ENCODE measurements at places on chromosomes 12 and 14.

DNA sequence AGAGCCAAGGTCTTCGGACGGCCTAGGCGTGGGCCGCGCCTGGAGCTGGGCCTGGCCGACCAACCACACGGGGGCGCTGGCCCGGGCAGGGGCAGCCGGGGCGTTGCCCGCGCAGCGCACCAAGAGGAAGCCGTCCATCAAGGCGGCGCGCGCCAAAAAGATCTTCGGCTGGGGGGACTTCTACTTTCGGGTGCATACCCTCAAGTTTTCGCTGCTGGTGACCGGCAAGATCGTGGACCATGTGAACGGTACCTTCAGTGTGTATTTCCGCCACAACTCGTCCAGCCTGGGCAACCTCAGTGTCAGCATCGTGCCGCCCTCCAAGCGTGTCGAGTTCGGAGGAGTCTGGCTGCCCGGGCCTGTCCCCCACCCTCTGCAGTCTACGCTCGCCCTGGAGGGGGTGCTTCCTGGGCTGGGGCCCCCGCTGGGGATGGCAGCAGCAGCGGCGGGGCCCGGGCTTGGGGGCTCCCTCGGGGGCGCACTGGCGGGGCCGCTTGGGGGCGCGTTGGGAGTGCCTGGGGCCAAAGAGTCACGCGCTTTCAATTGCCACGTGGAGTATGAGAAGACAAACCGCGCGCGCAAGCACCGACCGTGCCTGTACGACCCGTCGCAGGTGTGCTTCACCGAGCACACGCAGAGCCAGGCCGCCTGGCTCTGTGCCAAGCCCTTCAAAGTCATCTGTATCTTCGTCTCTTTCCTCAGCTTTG lies 4.4 kb upstream of the SHMT2 start:
- no peak for DNase-seq

GRCh38 chr12:13148485-13148847 lies 45.0 kb upstream of the GSG1 start:
- DNase-seq, result no peak

DNA sequence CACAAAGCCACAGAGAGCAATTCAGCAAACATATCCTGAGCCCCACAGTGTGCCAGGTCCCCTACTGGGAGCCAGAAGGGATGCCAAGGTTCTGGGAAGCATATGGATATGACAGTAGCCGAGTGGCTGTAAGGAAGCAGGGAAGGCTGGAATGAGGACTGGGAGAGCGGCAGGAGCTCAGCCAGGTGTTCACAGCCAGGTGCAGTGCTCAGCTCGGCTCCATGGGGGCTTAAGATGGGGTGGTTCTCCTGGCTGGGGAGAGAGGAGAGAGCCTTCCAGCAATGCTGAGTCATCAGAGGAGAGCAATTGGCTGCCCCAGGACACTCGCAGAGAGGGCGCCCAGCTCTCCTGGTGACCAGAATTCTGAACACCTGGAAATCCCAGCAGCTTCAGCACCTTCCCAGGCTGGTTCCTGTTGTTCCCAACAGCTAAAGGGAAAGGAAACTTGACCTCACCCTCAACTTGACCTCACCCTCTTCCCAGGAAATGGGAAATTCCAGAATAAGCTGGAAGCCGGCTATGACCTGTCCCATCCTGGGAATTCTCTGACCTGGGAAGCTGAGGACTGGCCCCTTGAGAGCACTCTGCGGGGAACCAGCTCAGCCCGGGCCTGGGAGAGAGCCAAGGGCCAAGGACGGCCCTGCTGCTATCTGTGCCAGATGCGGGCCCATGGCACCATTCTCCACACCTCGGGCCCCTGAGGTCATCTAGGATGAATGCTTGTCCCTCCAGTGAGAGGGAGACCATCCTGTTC lies 34.6 kb downstream of the SLC6A12 start:
- DNase-seq, result no peak

DNA sequence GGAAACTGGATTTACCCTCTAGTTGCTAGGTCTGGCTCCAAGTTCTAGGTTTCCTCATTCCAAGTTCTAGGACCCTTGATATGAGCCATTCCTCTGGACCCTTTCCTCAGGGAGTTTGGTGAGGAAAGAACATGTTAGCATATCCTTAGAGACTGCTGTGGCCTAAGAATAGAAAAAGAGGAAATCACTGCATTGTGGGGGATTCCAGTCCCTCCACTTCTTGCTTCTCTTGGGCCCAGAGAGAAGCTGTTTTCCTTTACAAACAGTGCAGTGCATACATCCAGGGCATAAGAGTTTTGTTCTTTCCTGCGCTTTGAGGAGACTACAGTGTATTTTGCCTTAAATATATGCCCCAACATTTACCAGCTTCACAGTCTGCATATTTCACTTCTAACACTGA lies 59.0 kb downstream of the LLPH start:
- no peak for DNase-seq

DNA sequence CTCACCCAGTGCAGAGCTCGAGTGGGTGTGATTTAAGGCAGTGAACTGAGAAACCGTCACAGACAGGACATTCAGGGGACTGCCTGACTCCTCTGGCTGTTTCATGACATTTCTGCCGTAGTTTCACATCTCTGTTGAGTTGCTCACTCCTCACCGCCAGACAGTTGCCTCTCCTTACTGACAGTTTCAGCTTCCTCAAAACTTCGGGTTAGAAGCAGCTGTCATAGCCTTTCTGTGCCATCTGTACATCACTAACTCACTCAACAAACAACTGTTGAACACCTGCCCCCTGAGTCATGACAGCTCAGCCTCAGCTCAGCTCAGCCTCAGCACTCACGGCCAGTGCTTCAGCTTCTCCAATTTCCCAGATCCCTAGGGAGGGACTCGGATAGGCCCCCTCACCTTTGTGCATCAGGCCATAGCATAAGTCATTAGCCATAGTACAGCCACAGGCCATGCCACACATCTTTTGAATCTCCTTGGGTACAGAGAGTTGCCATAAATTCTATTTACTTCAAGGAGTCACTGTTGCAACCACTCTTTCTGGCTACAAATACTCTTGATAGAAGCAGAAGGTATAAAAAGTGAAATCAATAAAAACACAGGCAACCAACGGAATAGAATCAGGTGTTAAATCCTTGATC lies 6.2 kb upstream of the SLC15A4 start:
- DNase-seq, result no peak

- DNase-seq, result no peak
Observed at GRCh38 chr14:76651410-76652055, 109.7 kb upstream of the VASH1 start.

- no peak for DNase-seq
Observed at GRCh38 chr14:81478446-81478845, 55.2 kb downstream of the SEL1L start.

DNA sequence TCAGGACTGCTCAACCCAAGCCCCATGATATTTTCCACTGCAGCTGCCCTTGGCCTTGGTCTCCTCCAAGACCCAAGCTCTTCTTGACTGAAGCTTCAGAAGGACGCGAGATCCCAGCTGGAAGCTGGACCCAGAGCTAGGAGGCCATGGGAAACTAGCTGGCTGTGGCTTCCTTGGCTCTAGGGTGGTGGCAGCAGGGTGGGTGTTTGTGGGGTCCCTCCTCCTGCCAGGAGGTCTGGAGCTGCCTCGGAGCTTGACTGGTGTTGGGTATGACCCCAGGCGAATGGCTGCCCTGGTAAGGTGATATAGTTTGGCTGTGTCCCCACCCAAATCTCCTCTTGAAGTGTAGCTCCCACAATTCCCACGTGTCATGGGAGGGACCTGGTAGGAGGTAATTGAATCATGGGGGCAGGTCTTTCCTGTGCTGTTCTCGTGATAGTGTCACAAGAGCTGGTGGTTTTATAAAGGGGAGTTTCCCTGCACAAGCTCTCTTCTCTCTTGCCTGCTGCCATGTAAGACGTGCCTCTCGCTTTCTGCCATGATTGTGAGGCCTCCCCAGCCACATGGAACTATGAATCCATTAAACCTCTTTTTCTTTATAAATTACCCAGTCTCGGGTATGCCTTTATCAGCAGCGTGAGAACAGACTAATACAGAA lies 51.4 kb downstream of the TRPV4 start:
- DNase-seq, result no peak

DNA sequence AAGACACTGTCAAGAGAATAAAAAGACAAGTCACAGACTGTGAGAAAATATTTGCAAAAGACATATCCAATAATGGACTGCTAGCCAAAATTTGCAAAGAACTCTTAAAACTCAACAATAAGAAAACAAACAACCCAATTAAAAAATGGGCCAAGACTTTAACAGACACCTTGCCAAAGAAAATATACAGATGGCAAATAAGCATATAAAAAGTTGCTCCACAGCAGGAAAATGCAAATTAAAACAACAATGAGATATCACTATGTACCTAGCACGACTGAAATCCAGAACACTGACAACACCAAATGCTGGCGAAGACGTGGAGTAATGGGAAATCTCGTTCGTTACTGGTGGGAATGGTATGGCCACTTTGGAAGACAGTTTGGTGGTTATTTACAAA lies 228.9 kb downstream of the TTC8 start:
- no peak for DNase-seq

- no peak for DNase-seq
Observed at GRCh38 chr14:68148276-68148675, 328.7 kb downstream of the RAD51B start.

DNA sequence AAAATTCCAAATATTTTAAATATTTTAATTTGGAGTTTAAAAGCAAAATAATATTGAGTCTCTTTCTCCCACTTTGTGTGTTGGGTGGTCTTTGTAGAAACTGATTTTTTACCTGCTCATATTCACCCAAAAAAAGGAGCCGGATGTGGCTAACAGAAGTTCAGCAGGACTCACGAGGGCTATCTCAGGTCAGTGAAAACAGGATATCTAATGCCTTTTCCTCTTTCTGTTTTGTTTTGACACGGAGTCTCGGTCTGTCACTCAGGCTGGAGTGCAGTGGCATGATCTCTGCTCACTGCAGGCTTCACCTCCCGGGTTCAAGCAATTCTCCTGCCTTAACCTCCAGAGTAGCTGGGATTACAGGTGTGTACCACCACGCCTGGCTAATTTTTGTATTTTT lies 30.8 kb downstream of the COA8 start:
- DNase-seq, result no peak

DNA sequence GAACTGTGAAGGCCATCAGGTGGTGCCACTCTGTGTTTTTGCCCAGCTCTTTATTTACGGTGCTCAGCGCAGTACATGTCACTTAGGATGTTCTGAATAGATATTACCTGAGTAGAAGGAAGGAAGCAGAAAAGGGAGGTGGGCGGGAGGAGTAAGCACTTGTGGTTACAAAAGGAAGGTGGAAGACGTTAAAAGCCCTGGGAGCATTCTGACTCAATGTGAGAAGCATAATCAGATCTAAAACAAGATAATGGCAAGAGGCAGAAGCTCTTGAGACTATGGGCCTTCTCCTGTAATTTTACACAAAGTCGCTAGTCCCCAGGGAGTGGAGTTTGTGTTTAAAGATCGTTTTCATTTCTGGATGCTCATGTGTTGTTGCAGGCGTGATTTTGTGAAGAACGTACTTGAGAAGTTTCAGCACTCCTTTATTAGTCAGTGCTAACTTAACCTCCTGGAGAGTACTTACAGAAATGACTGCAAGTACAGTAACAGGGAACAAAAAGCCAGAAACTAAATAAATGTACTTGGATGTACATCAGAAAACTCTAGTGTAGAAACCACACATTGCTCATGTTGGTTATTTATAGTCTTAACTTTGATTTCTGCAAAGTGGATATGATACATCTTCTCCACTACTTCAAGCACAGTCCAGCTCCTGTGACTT lies 1523.5 kb downstream of the AACS start:
- DNase-seq, result no peak

DNA sequence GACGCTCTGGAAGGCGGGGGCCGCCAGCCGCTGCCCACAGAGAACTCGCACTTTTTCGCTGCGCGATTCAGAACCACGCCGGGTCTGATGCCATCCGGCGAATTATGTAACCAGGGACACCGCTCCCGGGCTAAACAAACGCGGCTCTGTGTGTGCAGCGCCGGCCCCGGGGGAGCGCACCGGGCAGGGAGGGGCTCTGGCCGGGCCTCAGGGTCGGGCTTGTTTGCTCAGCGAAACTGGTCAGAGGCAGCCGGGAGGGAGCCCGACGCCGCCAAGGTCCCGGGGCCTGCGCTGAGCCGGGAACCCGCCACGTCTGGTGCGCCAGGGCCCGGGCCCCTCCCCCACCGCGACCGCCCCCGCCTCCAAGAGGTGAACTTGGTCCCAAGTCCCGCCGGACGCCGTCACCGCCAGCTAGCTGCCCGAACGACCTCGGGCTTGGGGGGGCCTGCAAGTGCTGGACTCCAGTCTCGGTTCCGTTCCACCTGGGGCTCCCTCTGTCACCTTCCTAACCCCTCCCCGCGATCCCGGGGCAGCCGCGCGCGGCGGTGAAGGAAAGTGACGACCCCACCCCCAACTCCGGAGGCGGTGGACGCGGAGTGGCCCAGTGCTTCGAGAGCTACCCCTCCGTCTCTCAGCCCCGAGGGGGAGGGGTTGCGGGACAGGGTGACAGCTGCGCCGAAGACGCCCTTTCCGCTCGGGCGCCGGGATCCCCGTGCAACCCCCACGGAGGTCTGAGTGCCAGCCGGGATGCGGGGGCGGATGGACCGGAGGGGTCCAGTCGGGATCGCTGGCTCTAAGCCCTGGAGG lies 848 bp downstream of the CTDSP2 start:
- DNase-seq, result no peak

- no peak for DNase-seq
Observed at GRCh38 chr14:67919259-67920032, 99.9 kb downstream of the RAD51B start.

DNA sequence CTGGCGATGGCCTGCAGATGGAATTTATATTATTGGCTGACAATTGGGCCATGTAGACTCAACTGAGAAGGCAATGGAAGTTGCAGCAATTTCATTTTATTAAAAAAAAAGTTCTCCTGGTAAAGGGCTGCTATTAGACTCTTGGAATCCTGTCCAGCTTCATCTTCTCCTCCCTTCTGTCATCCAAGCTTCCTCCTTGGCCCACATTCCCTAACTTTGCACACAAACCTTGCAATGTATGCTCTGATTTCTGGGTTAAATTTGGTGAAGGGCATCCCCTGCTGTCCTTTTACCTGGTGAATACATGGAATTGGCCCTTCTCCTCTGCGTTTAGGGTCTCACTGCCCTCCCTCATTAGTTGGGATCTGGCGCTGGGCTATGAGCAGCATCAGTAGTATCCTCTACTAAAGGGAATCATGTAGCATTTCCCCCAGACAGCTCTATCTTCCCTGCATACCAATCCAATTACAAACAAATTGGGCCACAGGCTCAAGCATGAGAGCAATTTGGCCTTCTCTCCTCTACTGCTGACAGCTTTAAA lies 336.9 kb downstream of the BMP4 start:
- DNase-seq, result no peak

GRCh38 chr14:68652433-68652690 lies 140.5 kb downstream of the ZFP36L1 start:
- DNase-seq, result no peak

DNA sequence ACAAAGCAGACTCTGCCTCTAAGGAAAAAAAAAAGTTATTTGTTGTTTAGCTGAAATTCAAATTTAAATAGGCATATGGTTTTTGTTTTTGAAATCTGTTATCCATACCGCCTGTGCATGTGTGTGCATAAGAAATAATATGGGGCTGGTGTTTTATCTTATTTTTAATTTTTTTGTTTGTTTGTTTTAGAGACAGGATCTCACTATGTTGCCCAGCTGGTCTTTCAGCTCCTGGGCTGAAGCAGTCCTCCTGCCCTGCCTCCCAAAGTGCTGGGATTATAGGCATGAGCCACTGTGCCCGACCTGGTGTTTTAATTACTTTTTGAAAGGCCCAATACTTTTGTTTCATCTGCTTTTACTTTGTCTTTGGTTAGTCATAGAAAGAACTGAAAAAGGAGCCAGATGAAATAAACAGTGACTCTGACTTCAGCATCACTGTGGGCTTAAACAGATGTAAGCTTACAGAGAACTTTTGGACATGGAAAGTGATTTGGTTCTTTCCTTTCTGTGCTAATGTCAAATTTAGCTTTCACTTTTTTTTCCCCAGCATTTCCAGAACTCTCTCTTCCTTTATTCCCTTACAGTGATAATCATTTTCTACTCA lies 37.2 kb downstream of the SUPT16H start:
- DNase-seq, result no peak

Measured in HS-5 (cell line).